ENCODE measurements at places on chromosomes 13 and 19.

GRCh38 chr13:46495651-46496050 is 57.3 kb upstream of the LRCH1 start:
- DNase-seq: no peak

GRCh38 chr13:44451126-44451525 is 77.5 kb downstream of the SERP2 start:
- no peak for DNase-seq

- DNase-seq: no peak
Measured at GRCh38 chr19:1501200-1501595, 10.2 kb downstream of the REEP6 start.

DNA sequence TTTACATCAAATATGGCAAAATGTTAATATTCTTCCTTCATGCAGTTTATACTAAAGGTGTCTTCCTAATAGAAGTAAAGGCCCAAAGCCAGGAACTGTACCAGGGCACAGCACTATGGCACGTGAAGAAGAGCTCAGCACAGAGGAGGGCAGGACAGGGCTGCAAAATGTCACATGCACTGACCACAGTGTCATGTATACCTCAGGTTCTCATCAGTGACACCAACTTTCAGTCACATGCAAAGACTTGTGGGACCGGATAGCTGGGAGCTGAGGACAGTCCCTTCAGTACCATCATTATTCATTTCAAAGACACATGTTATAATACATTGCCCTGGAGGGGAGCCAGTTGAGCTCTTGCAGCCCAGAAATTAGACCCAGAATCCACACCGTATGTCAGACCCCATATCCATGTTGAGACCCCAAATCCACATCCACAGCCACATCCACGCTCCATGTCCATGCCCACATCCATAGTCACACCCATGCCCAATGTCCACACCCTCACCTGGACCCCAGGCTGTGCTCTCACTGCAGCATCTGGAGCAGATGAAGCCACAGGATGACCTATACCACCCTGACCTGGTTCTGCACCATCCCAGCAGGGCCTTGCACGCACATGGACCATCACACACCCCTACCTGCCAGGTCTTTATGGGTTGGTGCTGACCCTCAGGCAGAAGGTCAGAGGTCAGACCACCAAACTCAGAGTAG is 111.8 kb downstream of the TUBA3C start:
- no peak for DNase-seq

DNA sequence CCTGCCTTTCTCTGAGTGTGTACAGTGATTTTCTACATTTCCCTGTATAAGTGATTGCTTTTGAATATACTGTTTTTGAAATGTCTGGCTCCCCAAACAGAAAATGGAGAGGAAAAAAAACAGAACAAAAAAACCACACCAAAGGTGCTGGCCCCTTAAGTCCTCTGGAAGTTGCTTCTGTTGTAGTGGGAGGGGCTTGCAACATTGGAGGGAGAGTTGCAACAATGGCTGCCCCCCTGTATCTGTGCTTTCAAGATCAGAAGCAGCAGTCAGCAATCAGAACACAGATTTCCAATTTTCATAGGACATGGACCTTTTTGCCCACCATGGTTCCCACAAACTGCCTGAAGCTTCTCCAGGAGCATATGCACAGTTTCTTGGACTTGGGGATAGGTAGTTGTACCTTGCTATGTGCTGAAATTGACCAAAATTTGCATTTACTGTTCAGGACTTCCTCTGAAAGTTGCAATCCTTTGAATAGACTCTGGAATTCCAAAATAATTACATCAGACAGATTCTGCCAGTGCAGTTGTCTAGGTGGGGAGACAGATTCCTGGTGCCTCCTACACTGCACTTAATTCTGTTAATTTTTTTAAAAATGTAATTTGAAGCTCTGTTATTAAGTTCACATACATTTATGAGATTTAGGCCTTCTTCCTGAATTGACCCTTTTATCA is 13.8 kb downstream of the BIVM start:
- DNase-seq: no peak

DNA sequence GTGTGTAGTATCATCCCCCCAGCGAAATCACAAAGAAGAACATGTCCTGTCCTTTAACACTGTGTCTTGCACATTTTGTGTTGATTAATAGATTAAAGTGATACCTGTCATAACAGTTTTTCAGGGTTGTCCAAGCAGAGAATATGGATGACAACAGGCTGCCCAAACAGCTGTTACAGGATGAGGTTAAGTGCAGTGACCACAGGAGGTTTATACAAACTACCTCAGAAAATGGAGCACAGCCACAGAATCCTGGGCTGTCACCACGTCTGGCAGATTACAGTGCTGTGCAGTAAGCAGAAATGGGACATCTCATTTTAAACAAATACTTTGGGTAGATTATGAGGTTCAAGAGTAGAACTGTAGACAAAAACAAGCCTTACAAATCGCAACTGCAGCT is 575.6 kb downstream of the DCT start:
- DNase-seq: no peak
